ENCODE measurements at places on chromosomes 1 and 21.
A peak's percentile ranks its signal among the peaks of the same experiment; 100 is the strongest.

DNA sequence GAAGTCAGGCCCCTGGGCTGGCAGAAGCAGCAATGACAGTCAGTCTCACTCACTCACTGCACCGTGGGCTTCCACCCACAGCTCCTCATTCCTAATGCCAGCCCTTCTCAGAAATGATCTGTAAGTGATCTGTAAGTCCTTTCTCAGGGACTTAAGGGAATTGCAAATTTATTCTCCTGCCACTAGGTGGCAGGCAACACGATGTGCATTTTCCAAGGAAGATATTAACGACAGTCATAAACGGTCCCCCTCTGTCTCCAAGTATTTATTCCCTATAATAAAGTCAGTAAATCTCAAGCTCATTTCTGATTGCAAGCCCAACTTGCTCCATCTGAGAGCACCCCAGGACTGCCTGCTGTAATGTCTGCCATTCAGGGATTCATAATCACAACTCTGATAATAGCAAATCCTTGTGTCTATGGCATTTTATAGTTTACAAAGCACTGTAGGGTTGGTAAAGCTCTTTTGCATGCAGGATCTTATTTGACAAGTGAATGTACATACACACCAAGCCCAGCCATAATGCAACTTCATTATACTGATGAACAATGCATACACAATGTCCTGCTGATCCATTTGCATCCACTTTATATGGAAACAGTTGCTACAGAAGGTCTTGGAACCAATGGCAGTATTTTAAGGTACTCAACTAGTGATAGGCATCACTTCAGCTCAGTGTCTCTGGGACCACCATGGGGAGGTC lies 380.5 kb upstream of the CAMK1G start:
- peak; percentile 48 for DNase-seq

DNA sequence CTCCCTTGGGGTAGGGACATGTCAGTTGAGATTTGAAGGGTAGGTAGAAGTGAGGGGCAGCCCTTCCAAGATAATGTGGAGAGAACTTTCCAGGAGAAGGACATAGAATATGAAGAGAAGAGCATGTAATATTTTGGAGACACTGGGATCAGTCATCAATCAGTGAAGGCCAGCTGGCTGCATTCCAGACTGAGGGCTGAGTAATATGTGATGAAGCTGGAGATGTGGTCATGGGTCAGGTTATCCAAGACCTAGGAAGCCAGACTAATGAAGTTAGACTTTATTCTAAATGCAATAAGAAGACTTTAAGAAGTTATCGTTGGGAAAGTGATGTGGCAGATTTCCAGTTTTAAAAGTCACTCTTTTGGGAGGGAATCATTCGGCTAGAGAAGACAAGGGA lies 262.0 kb downstream of the HMCN1 start:
- DNase-seq: no peak

- no peak for DNase-seq
Measured at GRCh38 chr1:54241364-54241763, 41.4 kb downstream of the MRPL37 start.

DNA sequence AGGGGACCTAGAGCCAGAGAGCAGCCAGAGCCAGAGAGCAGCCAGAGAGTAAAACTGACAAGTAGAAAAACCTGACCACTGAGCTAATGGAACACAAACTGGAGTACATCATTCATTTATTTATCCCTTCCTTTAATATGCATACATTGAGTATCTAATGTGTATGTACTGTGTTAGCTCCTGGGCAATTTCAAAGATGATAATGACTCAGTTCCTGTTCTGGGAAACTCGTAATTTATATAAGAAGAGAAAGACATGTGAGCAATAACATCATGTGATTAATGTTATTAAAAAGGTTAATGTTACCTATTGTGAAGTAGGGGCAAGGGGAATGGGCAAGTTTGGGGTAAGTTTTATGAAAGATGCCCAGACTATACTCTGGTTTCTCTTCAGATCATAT lies 199.9 kb downstream of the TNR start:
- DNase-seq: no peak

- no peak for DNase-seq
Measured at GRCh38 chr1:201307760-201308499, 24.6 kb downstream of the PKP1 start.

Data from H7 (cell line).